Stomach (tissue), 19 donors: ENCODE measurements at places on chromosomes 5 and 9. TPM values are rescaled to one million over a fixed set of nuclear protein-coding genes. Genes with fewer than 3 reads are reported as not detected.

DNA sequence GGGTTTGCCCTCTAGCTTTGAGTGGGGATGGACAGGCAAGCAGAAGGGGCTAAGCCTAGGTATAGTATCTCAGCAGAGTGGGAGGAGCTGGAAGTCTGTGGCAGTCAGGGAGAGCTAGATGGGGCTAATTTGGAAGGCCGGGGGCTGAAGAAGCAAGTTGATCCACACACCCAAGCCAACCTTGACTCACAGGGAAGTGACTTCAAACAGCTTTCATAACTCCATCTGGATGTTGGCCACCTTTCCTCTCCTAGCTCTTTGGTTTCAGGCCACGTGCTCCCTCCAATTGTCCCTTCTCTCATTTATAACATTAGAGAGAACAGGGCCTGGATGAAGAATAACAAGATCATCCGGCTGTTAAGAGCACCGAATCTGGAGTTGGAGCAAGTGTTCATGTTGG lies 36.8 kb downstream of the EGR1 start:
- no peak overlapping the region for H3K27ac ChIP-seq
- H3K36me3 ChIP-seq, result peaks cover 19% of the 10 kb centered on the region
- peaks cover 11% of the 10 kb centered on the region for H3K4me1 ChIP-seq
- no peaks in the 10 kb centered on the region for H3K27me3 ChIP-seq
- H3K4me3 ChIP-seq, result no peak overlapping the region

Gene NMUR2
- total RNA-seq, result not detected

DNA sequence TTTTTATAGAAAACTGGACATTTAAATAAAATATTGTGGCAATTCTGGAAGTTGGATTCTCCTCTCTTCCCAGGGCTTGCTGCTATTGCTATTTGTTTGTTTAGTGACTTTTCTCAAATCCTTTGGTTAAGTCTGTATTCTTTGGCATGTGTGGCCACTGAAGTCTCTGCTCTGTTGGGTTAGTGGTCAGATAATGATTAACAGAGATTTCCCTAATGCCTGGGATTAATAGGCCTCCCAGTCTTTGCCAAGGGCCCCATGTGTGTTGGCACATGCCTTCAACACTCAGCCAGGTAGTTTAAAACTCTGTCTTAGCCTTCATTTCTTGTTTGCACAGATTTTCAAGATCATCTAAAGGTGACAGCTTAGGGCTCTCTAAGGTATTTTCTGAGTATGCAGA lies 92.8 kb upstream of the EPB41L4A start:
- H3K27me3 ChIP-seq, result no peaks in the 10 kb centered on the region
- H3K4me1 ChIP-seq, result no peaks in the 10 kb centered on the region
- no peaks in the 10 kb centered on the region for H3K36me3 ChIP-seq
- no peak for DNase-seq
- no peak overlapping the region for H3K27ac ChIP-seq

Gene FEM1C
- total RNA-seq, result 55.6 TPM

GRCh38 chr9:120726484-120726883 lies 12.2 kb upstream of the MEGF9 start:
- no peak overlapping the region for H3K4me3 ChIP-seq
- DNase-seq, result no peak

GRCh38 chr5:96709152-96709821 lies 47.1 kb downstream of the CAST start:
- no peak overlapping the region for H3K4me3 ChIP-seq
- H3K36me3 ChIP-seq, result no peaks in the 10 kb centered on the region
- peak overlapping the region; percentile 39 for H3K27ac ChIP-seq
